ENCODE measurements at places on chromosomes 7 and 10.

DNA sequence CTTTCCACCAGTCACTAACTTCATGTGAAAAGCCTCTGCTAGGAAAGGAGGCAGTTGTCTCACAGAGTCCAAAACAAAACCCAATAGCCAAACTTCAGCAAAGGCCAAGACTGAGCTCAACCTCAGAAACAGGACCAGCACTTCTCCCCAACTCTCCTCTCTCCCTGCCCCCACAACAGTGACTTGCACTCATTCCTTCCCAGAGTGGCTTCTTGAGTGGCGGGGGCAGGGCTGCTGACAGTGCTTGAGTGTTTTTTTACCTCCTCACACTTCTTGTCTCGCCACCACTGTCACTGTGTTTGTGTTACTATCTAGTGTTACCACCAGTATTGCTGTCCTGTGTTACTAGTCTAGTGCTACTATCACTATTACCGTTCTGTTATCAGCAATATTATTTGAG is 206.8 kb downstream of the KLF6 start:
- DNase-seq: no peak

GRCh38 chr10:102004376-102004775 is 51.6 kb downstream of the ARMH3 start:
- DNase-seq: no peak

DNA sequence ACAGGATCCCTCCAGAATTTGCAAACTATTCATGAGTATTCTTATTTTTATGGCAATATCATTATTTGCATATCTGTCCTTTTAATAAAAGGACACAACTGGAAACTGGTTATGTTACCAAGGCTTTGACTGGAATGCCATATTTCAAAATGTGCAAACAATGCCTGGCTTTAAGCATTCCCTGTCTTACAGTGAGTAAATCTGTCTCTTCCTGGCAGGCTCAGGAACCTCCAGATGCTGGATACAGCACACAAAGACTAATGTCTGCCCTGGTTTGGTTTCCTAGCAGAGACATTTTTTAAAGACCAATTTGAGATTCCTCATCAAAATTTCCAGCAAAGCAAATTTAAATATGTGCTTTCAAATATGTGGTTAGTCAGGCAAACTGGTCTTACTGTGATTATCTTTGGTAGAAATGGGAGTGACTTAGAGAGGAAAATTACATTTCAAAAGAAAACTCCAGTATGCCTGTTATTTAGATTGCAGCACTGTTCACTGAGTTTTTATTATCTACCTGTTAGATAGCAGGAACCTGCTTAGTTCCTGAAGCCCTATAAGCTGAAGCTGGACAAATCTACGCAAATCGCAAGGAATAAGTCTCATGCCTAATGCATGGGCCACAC is 31.3 kb downstream of the RNF216 start:
- no peak for DNase-seq

DNA sequence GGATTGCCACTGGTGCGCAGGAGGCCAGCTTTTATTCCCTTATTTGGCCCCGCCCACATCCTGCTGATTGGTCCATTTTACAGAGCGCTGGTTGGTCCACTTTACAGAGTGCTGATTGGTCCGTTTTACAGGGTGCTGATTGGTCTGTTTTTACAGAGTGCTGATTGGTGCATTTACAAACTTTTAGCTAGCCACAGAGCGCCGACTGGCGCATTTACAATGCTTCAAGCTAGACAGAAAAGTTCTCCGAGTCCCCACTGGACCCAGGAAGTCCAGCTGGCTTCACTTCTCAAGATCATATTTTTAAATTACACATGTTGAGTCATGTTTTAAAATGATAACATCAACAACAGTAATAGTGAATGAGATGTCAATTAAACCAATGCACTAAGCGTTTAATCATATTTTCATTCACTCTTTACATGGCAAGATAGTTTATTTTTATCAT is 128.3 kb downstream of the CUBN start:
- no peak for DNase-seq

GRCh38 chr10:124053971-124054370 is 39.4 kb downstream of the CHST15 start:
- DNase-seq: no peak
